Body of pancreas (tissue), 4 donors: ENCODE measurements at places on chromosomes 6 and 20. TPM values are rescaled to one million over a fixed set of nuclear protein-coding genes. Genes with fewer than 3 reads are reported as not detected.

- no peak for DNase-seq
These were observed 48.8 kb upstream of the KLHL31 start for GRCh38 chr6:53714395-53714794.

DNA sequence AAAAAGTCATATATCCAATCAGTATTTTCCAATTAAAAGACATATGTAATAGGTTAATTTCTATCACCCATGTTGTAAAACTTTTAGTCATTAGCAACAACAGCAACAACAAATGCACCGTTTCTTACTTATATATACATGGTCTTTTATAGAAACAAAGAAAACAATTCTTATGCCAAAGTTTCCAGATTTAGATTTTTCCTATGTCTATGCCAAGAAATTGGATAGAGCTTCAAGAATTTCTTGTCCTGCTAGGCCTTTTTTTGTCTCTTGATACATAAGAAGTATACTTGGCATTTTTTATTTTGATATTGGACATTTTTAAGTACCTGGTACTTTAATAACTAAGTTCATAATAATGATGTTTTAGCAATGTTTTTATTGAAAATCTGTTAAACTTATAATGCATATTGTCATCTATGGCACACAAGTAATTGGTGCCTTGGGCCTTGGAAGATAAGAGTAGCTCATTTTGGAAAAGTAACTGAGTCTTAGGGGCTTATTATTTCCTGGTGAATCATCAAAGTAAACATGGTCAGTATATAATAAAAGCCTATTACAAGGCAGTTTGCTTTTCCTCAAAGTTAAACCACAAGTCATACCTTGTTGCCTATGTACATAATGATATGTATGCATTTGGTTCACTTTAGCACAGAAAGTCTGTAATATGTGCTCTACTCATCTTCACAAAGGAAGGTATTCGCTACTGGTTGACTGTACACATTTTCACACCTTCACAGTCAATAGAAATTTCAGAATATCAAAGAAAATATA is 10.1 kb upstream of the FRK start:
- no peak for DNase-seq

The HMGCLL1 gene
- 2.3 TPM for total RNA-seq

The NUDT3 gene
- total RNA-seq = 14.2 TPM

The ECHDC1 gene
- 35.5 TPM for total RNA-seq

The UST gene
- 28.3 TPM for total RNA-seq

DNA sequence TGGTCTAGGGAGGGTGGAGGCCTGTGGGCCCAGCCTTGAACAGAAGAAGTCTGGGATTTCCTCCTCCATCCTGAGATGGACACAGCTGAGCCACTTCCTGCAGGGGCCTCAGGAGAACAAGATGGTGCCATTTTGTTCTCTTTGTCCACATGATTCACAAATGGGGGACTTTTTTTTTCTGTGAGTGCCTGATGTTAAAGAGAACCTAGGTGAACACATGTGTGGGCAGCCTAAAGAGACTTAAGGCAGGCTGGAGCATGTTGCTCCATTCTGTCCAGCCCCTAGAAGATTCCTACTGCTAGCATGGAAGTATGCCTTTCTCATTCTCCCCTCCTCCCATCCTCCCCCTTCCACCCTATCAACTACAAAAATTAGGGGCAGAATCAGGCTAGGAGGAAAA is 49.3 kb upstream of the KIF16B start:
- no peak for DNase-seq

The HLA-DRB1 gene
- total RNA-seq = 30.3 TPM

DNA sequence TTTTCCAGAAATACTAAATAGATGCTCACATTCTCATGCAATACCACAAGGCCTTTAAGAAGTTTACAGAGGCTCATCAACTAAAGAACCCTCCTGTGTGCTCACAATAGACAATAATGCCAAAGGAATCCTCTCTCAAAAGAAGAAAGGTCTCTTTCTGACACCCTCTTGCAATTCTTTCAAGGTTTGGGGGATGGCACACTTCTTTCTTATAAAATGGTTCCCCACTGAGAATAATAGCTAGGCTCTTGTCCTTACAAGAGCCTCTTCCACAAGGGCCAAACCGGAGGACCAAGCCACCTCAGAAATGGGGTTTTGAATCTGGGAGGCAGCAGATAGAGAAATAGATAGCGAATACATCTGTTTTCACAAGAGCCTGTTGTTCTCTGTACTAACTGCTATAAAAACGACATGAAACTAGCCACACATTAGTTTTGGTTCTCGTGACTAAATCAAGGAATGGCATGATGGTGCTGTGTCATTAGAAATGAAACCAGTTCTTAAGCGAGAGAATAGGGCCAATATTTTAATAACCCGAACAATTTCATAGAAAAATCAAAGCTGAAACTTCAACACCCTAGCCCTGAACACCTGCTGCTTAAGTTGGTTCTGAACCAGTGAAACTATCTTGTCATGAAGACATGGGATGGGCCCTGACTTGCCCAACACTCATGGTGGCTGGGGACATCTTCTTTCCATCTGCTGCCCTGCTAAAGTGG is 81.1 kb downstream of the PRDM1 start:
- DNase-seq = no peak

The POPDC3 gene
- total RNA-seq = not detected

The KHDC1L gene
- not detected for total RNA-seq

The NKAPL gene
- total RNA-seq = 0.52 TPM

- DNase-seq = no peak
These were observed 68.8 kb downstream of the EYS start for GRCh38 chr6:65638047-65638831.

DNA sequence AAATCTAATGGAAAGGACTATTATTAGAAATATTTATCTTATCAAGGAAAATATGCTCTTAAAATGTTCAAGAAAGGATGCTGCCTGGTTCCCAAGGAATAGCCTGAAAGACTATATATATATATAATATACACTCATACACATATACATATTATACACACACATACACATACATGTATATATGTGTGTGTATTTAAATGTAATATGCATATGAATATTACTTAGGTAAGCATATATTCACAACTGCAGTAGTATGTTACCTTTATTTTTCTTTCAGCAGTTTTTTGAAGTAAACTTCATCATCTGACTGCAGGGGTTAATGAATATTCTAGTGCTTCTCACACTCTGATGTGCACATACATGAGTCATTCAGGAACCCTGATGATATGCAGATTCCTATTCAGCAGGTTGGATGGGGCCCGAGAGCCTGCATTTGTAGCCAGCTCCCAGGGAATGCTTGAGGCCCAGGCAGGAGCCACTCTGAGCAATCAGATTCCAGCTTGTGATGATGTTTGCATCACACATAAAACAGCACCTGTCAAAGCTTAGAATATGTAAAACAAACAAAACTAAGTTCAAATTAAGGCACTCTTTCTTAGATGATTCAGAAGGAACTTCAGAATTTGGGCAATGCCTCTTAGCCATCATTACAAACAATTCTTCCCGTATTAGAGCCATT is 16.1 kb downstream of the MYLK4 start:
- DNase-seq = no peak

DNA sequence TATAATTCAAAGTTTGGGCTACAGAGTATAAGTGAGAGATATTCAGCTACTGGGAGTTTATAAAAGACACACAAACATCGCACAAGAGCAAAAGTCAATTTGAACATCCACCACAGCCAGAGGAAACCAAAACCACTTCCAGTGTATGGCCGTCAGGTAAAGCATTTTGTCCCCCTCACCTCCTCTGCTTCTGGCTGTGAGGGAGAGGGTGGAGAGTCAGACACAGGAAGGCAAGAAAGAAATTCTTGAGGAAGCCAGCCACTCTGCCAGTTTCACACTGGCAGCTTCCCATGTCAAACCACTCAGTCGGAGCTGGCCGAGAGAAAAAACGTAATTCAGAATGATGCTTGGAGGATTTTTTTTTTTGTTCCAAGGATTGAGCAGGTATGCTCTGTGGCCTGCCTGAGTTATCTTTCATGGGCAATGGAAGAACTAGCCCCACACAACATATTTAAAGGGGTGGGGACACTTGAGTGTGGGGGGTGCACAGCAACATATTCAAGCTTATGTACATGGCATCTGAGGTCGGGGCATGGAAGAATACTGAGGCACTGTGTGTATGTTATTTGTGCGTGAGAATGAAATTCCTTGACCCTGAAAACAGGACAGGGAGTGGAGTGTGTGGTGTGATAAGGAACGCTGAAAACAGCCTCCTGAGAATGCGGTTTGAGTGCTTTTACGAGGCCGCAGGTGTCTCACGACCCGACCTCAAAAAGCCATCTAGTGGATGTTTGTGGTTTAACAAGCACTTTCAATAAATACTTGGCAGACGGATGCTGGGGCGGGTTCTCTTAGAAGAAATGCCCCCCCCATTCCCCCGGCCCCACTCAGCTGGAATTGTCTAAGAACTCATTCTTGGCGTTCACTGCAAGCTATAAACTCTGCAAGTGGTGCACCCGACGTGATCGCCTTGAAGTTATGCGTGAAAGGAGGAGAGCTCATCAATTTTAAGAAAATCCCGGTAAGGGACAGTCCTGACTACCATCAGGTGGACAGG is 27.5 kb upstream of the ZBTB22 start:
- DNase-seq = peak; percentile 69

The NTSR1 gene
- not detected for total RNA-seq

GRCh38 chr6:168222115-168223043 is 97.2 kb downstream of the DACT2 start:
- no peak for DNase-seq

GRCh38 chr20:58911970-58912369 is 59.5 kb downstream of the GNAS start:
- no peak for DNase-seq

The KCNK16 gene
- 2.9 TPM for total RNA-seq

DNA sequence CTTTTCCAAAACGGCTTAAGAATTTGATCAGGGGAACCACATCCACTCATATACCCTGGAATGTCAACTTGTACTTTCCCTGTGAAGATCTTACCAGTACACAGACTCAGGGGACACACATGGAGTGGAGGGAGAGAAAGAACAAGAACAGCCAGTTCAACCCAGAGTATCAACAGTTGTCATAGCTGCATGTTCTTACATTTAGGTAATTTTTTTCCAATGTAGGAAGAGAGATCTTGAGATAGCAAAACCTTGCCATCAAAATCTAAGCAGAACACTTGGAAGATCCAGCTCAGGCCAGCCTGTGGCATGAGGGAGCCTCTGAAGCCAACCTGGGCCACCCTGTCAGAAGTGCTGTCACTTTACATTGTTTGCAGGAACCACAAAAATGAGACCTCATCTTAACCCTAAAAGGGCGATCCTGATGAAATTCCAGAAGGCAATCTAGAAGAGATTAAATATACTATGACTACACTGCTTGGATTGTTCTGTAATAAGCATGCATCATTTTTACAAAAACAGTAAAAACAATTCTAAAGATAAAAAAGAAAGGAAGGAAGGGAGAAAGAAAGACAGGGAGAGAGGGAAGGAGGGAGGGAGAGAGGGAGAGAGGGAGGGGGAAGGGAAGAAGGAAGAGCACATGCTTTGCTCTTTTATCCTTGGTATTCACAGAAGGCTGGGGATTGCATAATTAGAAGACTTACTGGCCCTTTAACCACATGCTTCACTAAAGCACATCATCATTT is 124.7 kb upstream of the TCF21 start:
- DNase-seq = no peak

DNA sequence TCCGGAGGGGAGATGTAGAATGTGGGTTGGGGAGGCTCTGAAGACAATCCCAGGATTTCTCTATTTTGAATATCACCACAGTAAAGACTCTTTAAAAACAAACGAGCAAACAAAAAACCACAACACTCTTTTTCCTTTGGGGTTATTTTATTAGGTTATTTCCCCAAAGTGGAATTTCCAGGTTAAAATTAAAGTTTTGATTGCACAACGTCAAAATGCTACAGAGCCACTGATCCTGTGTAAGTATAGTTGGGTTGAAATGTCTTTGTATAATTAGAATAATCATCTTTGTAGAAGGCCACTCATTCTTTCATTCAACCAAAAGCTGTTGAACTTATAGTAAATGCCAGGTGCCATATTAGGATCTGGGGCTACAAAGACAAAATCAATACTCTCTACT is 19.6 kb upstream of the PIM1 start:
- DNase-seq = no peak

The ELOVL2 gene
- total RNA-seq = 2.9 TPM

GRCh38 chr6:22447249-22448196 is 121.8 kb upstream of the HDGFL1 start:
- no peak for DNase-seq
